ENCODE measurements at places on chromosomes 6 and 20.

- no peak for DNase-seq
- no peaks in the 10 kb centered on the region for H3K4me1 ChIP-seq
- no peak within 1 kb of the TSS for H3K4me3 ChIP-seq
- peaks cover 3% of the 10 kb centered on the region for H3K27me3 ChIP-seq
Measured at GRCh38 chr6:31114541-31114878, at the start of gene PSORS1C1. PSORS1C1 (plus strand) TSS chr6:31114800; CDS start chr6:31129633, 14,833 bp downstream.

GRCh38 chr20:46995561-46996142, 101.0 kb downstream of the EYA2 start:
- peaks cover 31% of the 10 kb centered on the region for H3K27me3 ChIP-seq
- no peak for DNase-seq
- H3K4me3 ChIP-seq: no peak overlapping the region
- H3K36me3 ChIP-seq: no peaks in the 10 kb centered on the region
- no peak overlapping the region for H3K27ac ChIP-seq

DNA sequence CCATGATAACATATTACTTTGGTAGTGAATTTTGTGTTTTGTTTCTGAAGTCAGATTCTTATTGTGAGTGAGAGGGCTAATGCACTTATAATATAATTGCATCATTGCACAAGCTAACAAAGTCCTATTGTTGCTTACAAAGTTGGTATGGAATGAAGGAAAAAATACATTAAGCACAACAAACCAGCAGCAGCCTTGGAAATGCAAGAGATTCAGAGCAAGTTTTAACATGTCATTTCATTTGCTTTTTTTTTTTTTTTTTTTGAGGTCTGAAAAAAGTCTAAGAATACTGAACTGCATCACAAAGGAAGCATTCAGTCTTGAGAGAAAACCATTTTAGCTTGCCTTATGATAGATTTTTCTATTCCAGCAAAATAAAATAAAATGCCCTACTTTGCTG, 57.6 kb downstream of the PLCB4 start:
- H3K27me3 ChIP-seq: no peaks in the 10 kb centered on the region
- H3K27ac ChIP-seq: no peak overlapping the region
- no peak overlapping the region for H3K4me3 ChIP-seq
- H3K36me3 ChIP-seq: no peaks in the 10 kb centered on the region
- no peaks in the 10 kb centered on the region for H3K4me1 ChIP-seq

DNA sequence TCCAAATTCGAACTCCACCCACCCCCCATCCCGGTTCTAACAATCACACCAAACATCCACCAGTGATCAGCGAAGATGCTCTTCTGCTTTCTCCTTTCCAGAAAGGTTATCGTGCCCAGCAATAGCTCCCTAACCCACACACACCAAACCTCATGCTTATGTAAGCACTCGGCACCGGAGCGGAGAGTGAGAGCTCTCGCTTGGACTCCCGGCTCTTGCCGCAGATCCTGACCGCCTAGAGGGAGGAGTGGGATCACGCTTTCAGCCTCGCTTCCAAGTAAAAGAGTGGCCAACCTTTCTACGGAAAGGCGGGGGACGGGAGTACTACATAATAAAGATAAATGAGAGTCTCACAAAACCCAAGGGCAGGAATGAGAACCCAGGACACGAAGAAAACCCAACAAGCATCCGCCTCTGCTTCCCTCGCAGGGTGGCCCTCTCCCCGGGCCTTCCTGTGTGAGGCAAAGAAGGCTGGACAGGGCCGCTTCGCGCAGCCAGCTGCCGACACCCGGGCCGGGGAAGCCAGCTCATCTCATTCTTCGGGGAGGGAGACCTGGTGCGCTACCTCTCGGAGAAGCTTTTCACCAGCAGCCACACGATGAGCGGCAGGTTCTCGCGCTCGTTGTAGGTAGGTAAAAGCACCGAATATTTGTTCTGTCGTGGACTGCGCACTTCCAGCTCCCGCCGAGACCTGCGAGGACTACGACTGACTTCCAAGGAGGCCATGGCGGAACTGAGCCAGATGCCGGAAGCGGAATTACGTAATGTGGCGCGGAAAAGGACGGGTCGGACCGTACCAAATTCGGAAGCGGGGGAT, at the start of gene DPM1:
Gene DPM1, minus strand, starts transcription at position 735 of the 817 bp plus-strand sequence. Its CDS starts 9 bp downstream, at position 726.
- peak within 1 kb of the TSS; percentile 100 for H3K27ac ChIP-seq
- peaks cover 66% of the 10 kb centered on the region for H3K4me1 ChIP-seq

DNA sequence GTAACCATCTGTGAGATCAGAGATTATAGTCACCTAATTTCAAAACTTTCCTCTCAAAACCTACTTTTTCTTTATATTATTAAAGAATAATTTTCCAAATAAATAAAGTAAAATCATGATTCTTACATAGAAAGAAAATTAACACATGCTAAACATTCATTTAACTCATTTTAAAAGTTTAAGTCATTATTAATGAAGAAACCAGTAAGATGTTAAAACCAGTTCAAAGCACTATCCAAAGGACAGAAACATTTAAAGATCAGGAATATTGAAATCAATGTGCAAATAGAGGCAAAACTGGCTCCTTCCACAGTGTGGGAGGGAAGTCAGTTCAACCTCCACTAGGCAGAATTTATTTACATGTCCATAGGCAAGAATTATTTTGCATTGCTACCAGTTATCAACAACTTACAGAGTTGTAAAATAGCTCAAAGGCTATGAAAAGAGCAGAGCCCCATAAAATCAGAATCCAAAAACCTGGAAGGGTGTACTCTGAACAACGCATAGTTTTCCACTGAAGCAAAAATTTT, 146.9 kb downstream of the KHDC1L start:
- H3K27me3 ChIP-seq: no peaks in the 10 kb centered on the region
- no peak for DNase-seq
- H3K4me3 ChIP-seq: no peak overlapping the region
- no peak overlapping the region for H3K27ac ChIP-seq
- no peaks in the 10 kb centered on the region for H3K36me3 ChIP-seq
- H3K4me1 ChIP-seq: peaks cover 6% of the 10 kb centered on the region

DNA sequence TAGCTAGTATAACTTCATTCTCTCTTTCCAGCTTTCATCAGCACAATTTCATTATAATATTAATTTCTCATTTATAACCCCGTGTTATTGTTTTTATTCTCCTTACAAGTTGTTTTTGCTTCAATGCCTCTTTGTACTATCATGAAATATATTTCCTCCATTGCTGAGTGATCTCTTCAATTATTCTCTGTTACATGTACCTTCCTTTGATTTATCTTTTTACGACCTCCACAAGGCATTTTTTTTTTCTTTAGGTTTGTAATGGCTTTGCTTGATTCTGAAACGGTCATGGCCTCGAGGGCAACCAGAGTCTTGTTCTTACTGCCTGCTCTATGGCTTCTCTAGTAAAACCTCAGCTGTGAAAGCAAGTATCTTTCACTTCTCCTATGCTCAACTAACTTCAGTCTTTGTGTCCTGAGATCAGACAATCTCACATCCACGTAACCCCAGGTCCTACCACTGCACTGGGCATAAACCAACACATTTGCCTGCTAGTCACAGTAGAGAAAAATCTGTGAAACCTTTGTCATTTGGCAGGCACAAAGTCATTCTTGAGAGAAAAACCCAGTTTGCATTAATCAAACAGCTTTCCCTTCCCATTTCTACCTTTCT, 119.9 kb downstream of the UST start:
- peaks cover 2% of the 10 kb centered on the region for H3K27me3 ChIP-seq
- peaks cover 30% of the 10 kb centered on the region for H3K4me1 ChIP-seq
- peak overlapping the region; percentile 17 for H3K27ac ChIP-seq
- H3K4me3 ChIP-seq: no peak overlapping the region
- DNase-seq: no peak
- no peaks in the 10 kb centered on the region for H3K36me3 ChIP-seq

All from activated naive CD8-positive, alpha-beta T cell treated with anti-CD3 and anti-CD28 coated beads, Interleukin-2, amount 50 U/mL, for 24 hours (primary cell).